Body of pancreas (tissue), 4 donors: ENCODE measurements at places on chromosomes 7 and 10.

GRCh38 chr7:142983825-142984224 is 21.7 kb upstream of the KEL start:
- DNase-seq, result no peak

DNA sequence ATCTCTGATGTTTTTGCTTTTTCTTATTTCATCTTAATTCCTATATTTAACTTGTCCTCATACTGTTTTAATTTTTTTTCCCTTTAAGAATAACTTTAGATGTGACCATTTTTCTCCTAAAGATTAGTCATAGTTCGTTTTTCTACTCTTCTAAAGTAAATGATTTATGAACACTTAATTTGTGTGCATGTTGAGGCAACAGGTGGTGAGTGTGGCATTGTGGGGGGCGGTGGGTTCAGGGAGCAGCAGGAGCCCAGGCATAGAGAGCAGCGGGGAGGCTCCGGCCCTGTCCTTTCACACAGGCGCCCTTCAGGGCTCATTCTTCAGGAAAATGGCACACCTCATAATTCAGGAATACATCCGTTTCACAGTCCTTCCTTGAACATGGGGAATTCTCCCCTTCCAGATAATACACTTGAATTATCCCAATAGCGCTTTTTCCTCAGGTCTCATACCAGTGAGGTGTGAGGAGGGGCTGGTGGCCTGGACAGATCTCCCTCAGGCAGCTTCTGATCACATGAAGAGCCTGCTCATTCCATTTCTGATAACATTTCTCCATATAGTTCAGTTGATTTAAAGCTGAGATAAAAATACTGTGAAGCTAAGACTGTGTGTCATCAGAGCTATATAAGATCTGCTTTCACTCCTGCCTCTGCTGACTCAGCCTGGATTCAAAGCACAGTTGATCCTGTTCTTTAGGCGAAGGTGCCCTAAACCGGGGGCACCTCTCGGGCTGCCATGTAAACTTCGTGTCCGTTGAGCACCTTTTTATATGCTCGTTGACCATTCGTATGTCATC is 40.2 kb downstream of the CUL1 start:
- no peak for DNase-seq

DNA sequence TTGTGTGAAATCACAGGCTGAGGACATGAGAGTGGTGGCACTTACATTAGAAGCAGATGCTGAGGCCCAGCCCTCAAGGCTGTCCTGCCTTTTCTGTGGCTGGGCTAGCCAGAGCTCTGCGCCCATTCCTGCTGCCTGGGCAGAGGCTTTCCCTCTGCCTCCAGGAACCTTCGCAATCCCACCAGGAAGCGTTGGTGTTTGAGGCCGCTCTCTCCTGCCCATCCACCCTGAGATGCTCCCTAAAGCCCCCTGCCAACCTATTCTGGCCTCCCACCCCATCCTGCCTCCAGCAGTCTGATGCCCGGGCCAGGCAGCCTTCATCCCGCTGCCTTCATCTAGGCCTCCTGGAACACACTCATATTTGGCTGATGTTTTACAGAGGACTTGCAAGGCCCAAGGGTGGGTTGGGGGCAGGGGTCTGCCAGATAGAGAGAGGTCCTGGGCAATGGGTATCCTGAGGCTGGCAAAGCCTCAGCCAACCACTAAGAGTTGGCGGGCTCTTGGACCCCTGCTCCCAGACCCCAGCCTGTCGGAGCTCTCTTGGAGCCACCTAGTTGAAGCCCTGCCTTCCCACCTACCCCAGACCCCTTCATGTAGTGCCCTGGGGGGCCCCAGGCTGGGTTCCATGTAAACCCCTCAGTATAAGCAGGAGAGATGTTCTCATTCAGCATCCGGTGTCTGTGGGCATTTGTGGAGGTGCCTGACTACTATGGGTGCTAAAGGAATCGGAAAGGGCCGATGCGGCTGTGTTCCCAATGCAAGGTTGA is 32.7 kb downstream of the LDB3 start:
- no peak for DNase-seq

- no peak for DNase-seq
Observed at GRCh38 chr10:32960022-32960421, 2.0 kb upstream of the ITGB1 start.

GRCh38 chr10:130169136-130169859 is 33.1 kb downstream of the GLRX3 start:
- DNase-seq, result no peak

DNA sequence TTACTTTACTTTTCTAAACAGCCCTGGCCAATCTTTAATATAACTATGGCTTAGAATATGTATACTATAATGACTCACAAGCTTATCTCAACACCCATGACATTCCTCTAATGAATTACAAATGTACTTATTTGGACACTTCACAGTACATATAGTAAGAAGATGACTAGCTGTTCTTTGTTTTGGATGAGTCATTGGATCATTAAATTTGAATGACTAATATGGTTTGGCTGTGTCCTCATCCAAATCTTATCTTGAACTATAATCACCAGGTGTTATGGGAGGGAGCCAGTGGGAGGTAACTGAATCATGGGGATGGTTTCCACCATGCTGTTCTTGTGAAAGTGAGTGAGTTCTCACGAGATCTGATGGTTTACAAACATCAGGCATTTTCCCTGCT is 807.5 kb upstream of the SORCS1 start:
- no peak for DNase-seq

DNA sequence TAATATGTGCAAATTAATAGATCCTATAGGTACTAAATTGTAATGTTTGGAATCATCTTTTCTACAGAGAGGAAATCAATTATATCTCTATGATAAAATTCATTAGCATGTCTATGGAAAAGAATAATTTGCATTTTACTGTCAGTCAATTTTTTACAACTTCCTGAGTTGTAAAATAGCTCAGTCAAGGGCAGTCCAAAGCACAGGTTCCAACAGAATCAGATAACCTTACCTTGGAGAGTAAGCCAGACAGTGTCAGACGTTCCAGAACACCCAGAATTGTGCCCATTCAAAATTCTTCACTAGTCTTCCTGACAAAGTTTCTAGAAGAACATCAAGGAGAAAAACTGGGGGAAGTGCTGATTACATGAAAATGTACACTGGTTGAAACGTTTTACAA is 31.1 kb upstream of the IMMP2L start:
- no peak for DNase-seq

DNA sequence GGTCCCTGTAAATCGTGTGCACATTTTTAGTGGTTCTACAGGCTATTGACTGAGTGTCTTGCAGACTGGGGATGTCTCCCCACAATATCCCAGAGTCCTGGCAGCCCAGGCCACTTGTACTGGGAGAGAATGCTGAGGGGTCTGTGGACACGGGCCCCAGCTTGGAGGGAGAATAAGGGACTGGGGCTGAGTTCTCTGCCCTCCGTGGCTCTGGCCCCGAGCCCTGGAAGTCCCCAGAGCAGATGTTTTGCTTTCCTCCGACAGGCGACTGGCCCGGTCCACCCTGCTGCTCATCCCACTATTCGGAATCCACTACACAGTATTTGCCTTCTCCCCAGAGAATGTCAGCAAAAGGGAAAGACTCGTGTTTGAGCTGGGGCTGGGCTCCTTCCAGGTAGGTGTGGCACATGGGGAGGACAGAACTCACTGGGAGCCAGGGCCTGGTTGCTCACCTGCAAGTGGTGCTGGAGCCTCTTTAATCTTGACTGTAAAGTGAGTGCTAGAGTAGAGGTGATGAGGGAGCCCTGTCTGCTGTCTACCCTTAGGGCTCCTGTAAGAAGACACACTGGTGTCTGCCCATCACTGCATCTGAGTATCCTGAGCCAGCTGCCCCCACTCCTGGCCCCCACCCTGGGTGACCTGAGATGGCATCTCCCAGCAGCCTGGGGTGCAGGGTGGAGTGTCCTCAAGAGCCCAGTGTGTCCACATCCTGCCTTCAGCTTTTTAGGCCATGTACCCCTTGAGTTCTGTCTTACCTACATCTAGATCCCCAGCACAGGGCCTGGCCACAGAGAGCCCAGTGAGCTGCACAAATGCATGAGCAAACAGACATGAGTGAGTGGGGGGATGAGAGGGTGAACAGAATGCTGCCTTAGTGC is 51.1 kb downstream of the ADCYAP1R1 start:
- no peak for DNase-seq

GRCh38 chr7:151271699-151272355 is 23.3 kb upstream of the SMARCD3 start:
- DNase-seq, result peak; percentile 66

DNA sequence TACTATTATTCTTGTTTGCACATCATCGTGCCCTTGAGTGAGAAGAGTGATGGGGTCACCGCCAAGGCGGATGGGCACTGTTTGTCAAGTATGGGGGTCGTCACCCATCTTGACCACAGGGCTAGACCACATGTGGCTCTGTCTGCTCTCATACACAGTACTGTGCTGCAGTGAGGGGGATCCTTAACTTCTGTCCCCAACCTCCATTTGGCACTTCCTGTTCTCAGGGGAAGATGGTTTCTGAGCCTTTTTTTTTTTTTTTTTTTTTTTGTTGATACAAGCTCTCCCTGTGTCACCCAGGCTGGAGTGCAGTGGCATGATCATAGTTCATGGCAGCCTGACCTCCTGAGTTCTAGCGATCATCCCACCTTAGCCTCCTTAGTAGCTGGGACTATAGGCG is 13.6 kb downstream of the WBP1L start:
- DNase-seq, result no peak

GRCh38 chr10:62585211-62585775 is 211.1 kb downstream of the ZNF365 start:
- no peak for DNase-seq

DNA sequence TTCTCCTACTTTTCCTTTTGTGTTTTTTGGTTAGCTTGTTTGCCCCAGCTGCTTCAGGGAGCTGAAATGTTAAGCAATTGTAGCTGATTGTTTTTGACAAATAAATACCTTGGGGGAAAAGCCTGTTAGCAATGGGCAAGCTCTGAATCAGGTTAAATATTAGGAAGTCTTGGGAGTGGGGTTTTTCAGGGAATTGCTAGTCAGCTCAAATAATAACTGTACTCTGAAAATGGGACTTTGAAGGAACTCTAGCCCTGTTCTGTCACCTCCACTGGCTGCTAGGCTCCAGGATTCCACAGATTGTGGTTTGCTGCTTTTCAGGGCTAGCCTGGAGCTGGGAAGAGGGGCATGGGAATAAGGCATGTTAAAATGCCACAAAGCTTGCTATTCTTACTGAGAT is 39.5 kb downstream of the ADK start:
- DNase-seq, result no peak

GRCh38 chr10:132107949-132108877 is 42.5 kb downstream of the JAKMIP3 start:
- no peak for DNase-seq
